ENCODE measurements at places on chromosomes 7 and 10. TPM values are rescaled to one million over a fixed set of nuclear protein-coding genes. Genes with fewer than 3 reads are reported as not detected.

The ARHGEF5 gene
- total RNA-seq: 2.9 TPM

The ANKRD7 gene
- total RNA-seq: 0.30 TPM

The LLCFC1 gene
- not detected for total RNA-seq

The OAT gene
- 75.0 TPM for total RNA-seq

The MPP7 gene
- total RNA-seq: 0.09 TPM

The TAC1 gene
- total RNA-seq: 0.11 TPM

The PTPRN2 gene
- total RNA-seq: 0.54 TPM

The OR2A12 gene
- total RNA-seq: not detected

The FRMPD2 gene
- total RNA-seq: not detected

All from A549 treated with dexamethasone at 1 μM for 4 hours (cell line).